Stimulated activated CD4-positive, alpha-beta T cell treated with anti-CD3 and anti-CD28 coated beads, Interleukin-2, amount 100 ng/mL, for 48 hours (primary cell): ENCODE measurements at places on chromosomes 3 and 15.

DNA sequence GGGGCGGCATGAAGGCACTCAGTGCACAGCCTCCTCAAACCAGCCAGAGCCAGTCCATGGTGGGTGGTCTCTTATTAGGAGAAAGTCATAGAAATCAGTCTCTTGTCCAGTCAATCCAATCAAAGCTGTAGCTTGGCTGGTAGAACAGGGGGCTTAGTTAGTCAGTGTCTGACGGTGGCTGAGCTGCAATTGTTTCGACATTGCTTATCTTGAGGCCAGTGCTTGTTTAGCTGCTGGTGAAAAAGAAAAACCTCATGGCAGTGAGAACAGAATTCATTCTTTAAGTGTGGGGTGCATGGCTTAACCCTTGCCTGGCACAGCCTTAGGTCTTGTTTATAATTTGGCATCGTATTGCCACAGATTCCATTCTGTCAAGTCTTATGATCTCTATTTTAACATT, 53.9 kb downstream of the FGD5 start:
- DNase-seq, result no peak

DNA sequence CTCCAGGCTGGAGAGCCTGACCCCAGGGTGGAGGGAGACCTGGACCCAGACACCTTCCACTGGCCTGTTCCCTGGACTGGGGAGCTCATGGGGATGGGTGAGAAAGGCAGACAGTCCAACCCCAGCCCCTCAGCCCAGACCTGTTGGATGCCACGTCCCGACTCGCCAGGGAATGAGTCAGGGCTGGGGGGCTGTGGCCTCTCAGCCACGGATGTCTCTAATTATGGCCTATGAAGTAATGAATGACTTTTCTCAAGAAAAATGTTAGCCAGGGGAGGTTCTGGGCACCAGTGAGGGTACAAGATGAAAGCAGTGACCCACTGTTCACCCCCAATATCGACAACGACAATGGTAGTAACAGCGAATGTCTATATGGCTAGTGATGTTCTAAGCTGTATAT, 107.0 kb upstream of the RPL32 start:
- no peak for DNase-seq

DNA sequence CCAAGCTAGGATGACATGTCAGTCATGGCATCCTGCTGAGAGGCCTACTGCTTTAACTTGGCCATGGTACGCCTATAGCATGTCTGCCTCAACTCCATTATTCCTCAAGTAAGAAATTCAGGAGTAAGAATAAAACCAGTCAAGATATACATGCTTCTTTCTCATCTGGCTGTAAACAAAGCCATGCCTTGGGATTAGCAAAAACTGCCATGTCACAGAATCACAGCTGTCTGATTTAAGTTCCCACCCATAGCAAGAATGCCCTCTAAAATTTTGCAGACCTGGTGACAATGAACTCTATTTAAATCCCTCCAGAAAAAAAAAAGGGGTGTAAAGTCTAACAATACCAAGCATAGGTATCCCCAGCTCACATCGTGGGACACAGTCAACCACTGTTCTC, 55.6 kb upstream of the ACAN start:
- no peak for DNase-seq

GRCh38 chr3:46861605-46862368, 1.5 kb downstream of the MYL3 start:
- no peak for DNase-seq

- DNase-seq, result no peak
Measured at GRCh38 chr3:121362035-121362734, 183.6 kb downstream of the POLQ start.

DNA sequence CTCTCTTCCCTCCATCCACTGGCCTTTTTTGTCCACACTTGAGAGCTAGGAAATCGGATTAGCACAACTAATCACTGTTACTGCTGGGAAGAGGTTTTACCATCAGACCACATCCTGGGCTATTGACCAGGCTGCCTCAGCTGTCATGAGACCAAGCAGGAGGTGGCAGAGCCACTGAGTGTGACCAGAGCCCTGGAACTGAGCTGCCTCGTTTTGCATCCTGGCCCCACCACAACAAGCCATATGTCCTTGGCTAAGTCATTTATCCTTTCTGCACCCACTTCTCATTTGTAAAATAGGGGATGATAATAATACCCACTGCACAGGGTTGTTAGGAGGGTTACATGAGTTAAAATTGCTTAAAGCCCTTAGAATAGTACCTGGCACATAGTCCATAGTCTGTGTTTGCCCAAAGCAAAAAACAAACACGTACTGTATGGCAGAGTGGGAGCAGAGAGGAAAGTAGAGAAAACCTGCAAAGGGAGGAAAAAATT, 34.1 kb downstream of the TMEM158 start:
- DNase-seq, result no peak

GRCh38 chr15:51732646-51733045, 4.8 kb downstream of the LYSMD2 start:
- DNase-seq, result no peak

DNA sequence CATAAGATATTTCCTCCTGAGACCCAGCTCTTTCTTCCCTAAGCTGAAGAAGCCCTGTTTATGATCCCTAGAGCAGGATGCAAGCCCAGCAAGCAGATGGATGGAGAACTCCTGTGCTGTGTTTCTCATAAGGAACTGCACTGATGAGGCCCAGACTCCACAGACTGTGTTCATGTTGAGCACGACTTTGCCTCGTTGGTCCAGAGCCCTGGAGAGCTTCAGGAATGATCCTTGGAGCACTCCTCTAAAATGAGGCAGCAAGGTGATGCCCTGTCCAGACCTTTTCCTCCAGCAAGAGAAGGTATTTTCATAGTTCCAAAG, 83.8 kb downstream of the MYLK start:
- no peak for DNase-seq

- DNase-seq, result no peak
Measured at GRCh38 chr3:159914426-159914825, 74.2 kb upstream of the IL12A start.
